SK-N-DZ (cell line): ENCODE measurements at places on chromosomes 11 and 22.

GRCh38 chr11:59556917-59557348 lies 45.6 kb downstream of the OR4D9 start:
- peak; percentile 67 for DNase-seq

GRCh38 chr11:63769042-63769713 lies 603 bp upstream of the ZFTA start:
- DNase-seq = no peak

- no peak for DNase-seq
Observed at GRCh38 chr11:5597953-5598352, 1.5 kb downstream of the TRIM6 start.

- DNase-seq = no peak
Observed at GRCh38 chr11:86678823-86679222, 6.4 kb upstream of the ME3 start.

- no peak for DNase-seq
Observed at GRCh38 chr22:44445731-44446130, 52.3 kb downstream of the RTL6 start.

DNA sequence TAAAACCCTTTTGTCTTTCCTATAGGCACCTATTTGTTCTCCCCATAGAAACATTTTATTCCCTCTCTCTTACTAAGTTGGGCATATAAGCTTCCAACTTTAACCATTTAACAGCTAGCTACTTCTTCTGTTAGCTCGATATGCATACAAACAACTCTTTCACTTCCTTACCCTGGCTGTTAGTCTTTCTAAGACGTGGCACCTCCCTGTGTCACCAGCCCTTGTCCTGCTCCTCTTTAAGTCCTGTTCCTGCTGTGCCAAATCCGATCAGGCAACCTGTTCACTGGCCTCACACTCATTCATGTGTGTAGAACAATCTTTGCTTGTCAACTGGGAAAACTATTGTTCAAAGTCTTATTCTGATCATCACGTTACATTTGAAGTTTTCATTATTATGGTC lies 1376.1 kb upstream of the TENM4 start:
- no peak for DNase-seq
